ENCODE measurements at places on chromosomes 4 and X.

DNA sequence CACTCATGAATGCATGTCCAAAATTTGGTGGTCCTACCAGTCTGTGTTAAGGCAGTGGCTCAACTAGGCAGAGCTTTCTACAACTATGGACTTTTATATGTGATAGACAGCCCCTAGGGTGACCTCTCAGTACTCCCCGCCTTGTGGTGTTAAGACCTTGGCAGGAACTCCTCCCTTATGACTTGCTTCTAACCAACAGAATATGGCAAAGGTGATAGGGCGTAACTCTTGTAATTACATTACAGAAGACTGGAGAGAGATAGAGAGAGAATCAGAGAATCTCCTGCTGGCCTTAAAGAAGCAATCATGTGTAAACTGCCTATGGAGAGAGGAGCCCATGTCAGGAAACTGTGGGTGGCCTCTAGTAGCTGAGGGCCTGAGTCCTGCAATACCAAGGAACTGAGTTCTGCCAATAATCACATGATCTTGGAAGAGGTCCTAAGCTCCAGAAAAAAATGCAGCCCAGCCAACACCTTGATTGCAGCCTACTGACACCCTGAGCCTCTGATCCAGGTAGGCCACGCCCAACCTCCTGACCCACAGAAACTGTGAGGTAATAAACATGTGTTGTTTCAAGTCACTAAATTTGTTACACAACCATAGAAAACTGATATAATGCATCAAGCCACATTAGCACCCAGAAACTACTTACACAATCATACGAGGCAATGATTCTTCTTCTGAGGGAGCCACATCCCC lies 68.9 kb downstream of the INPP4B start:
- no peak for DNase-seq

- no peak for DNase-seq
Measured at GRCh38 chrX:82961129-82961528, 547.0 kb upstream of the POU3F4 start.

DNA sequence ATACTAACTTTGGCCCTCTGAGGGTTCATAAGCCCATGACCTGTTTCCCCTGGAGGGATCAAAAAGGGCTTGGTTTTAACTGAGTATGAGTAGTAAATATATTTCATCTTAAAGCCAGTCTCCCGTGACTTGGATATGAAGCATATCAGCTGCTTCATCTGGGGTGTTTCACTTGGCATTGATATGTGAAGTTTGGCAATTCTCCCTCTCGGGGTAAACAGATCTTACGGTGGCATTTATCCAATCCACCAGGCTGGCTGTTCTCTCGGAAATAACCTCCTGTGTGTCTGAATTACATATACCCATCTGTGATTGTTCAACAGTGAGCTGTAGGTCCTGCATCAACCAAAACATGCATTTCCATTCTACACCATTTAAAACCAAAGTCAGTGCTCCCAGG lies 130.7 kb downstream of the ADAM29 start:
- no peak for DNase-seq

GRCh38 chrX:12611471-12611870 lies 179.7 kb upstream of the PRPS2 start:
- no peak for DNase-seq

GRCh38 chrX:101080326-101081124 lies 1.8 kb downstream of the TMEM35A start:
- DNase-seq: no peak

GRCh38 chrX:100098660-100099375 lies 311.3 kb downstream of the PCDH19 start:
- no peak for DNase-seq

DNA sequence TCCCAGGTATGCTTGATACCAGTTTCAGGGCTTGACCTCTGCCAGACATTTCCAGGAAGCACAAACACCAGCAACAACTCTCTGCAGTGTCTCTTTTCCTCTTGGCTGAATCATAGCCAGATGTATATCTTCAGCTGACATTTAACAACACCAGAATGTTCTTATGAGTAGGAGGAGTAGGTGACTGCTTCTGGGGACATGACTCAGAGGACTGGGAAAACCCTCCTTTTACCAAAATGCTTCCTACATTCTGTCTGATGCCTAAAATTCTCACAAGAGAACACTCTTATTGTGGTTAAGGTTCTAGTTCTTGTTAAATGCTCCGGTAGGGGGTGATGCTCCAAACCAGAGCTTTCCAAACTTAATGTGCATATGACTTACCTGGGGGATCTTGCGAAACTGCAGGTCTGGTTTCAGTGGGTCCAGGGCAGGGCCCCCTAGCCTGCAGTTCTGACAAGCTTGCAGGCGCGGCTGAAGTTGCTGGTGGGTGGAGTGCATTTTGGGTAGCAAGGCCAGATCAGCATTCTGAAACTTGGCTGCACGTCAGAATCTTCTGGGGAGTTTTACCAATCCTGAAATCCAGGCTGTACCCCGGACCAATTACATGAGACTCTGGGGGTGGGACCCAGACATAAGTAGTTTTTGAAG lies 329.3 kb upstream of the RPS6KA3 start:
- peak; percentile 72 for DNase-seq

DNA sequence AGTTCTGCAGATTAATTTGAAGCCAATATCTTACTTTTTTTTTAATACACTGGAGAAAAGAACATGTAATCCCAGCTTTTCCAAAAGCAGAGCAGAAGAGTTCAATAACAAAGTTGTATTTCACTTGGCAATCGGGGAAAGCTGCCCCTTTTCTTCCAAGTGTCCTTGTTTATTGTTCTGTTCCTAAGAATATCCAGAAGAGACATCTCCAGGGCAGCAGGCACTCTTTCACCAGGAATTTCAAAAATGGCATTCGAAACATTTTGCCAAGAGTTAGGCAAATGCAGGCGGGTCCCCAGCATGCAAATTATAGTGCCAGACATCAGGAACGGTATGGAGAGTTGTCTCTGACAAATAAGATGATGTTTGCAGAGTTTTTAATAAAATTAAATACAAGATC lies 494.5 kb downstream of the BCOR start:
- DNase-seq: no peak

DNA sequence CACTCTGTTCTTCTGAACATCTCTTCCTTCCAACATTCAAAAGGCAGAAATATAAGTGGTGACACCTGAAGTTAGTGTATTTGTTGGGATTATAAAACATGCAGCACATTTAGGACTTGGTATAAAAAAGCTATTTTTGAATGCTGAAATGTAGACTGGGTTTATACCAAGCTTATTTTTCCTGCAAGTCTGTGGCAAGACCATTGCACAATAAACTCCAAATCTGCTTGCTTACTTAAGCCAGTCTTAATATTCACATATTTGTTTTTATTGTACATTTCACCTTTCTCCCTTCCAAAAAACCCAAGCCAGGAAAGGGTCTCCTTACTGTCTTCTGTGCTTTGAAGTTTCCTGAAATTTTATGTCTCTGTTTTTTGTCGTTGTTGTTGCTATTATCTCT lies 63.7 kb downstream of the FHIP1A start:
- no peak for DNase-seq

- DNase-seq: no peak
Measured at GRCh38 chrX:136034668-136035067, 49.4 kb downstream of the SLC9A6 start.

DNA sequence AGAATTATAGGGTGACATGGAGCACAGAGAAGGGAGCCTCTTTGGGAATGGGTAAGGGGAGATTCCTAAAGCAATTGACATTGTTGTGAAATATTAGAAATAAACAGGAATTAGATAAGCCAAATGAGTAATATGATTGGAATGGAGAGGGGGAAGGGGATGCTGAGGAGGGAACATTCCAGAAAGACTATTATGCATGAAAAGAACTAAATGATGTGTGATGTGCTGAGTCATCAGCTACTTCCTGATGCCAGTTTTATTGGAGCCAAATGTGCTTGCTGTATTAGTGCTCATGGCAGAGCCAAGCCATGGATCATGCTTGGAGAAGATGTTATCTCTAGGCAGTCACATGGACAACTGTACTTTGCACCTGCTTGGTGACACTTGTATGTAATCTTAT lies 189.0 kb upstream of the HCCS start:
- DNase-seq: no peak

- no peak for DNase-seq
Measured at GRCh38 chr4:172983014-172983413, 185.6 kb upstream of the GALNT7 start.

GRCh38 chrX:65999563-66000148 lies 40.2 kb downstream of the VSIG4 start:
- no peak for DNase-seq

DNA sequence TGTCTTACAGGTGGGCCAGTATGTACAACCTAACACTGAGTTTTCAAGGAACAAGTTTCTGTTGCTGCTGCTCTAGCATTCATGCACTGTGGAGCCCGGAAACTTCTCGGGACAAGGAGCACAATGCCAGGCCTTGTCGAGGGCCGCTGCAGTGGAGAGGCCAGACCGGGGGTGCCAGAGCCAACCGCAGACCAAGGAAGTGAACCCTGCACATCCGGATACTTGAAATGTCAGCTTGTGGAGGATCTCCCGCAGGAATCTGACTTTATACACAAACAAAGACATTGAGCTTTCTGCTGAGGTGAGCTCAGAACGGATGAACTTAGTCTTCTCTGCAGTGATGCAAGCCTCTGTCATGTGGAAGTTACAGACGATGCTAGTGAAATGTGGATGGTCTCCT lies 99.5 kb downstream of the ZNF827 start:
- no peak for DNase-seq

GRCh38 chr4:20859097-20859781 lies 159.0 kb downstream of the PACRGL start:
- no peak for DNase-seq

GRCh38 chr4:41509451-41509866 lies 28.5 kb upstream of the LIMCH1 start:
- no peak for DNase-seq

GRCh38 chrX:149962859-149963757 lies 24.8 kb upstream of the EOLA2 start:
- DNase-seq: peak; percentile 44

GRCh38 chr4:133316909-133317308 lies 167.8 kb downstream of the PCDH10 start:
- no peak for DNase-seq

DNA sequence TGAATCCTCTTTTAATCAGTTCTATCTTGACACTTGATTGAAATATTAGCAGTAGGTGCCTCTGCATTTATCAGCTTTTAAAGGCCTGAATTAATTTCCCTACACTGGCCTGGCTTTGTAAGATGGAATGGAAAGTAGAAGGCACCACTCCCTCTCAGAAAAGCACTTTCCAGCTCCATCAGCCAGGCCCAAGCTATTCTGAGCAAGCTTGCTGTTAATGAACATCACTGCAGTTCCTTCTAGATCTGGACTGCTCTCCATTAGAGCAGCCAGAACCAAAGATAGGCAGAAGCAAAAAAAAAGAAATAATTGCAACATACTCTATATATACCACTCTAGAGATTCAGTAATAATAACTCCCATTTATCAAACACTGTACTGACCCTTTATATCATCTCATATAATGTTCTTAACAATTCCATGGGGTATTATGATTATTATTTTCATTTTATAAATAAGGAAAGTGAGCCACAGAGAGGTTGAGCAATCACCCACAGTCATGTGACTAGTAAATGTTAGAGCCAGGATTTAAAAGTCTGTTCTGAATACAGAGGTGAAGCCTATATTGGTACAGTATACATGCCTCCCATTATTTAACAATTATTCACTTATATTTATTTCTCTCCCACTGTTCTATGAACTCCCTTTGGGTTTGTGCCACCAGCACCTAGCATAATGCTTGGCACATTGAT lies 39.4 kb upstream of the GPC3 start:
- DNase-seq: no peak

DNA sequence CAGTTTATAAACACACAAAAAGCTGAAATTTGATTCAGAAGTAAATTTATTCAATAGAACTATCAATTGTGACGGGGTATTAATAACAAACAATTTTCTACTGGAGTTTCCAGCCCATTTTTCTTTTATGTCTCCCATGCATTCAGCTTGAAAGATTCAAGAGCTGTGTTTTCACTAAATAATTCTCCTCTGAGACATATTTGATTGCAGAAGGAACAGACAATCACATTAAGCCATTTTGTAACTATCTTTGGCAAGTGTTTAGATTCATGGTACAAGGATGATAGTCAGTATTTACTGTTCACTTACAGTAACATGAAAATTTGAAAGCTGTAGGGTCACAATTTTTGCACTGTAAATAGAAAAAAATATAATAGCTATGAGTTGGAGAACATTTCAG lies 198.4 kb upstream of the TACR3 start:
- no peak for DNase-seq

DNA sequence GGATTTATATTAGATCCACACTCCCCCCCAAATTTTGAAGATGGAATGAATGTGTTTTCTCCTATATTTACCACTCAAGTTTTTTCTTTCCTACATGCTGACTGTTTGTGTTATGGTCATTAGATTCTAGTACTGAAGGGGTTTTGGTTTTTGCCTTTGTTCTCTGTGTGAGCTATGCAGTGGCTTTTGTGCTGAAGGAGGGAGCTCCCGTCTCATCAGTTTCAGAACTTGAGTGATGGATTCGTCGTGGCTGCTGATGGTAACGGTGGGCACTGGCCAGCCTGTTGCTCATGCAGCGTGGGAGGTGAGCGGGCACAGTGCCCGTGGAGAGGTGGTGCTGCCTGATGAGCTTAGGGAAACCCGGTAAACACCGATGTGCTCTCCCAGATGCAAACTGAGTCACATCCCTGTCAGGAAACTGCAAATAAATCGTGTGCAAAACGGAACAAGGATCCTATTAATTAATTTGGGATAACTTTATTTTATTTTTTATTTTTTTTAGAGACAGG lies 101.5 kb downstream of the SORBS2 start:
- DNase-seq: no peak

DNA sequence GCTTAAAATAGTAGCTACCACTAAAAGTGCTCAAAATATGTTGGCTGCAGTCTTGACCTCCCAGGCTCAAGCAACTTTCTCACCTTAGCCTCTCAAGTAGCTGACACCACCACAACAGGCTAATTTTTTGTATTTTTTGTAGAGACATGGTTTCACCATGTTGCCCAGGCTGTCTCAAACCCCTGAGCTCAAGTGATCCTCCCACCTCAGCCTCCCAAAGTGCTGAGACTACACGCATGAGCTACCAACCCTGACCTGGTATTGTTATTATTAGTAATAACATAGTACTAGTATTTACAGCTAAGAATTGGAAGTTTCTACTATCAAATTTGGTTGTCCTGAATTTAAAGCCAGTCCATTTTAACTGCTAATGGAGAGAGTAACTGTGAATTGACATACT lies 18.0 kb downstream of the STAP1 start:
- DNase-seq: no peak

- no peak for DNase-seq
Measured at GRCh38 chrX:25083661-25084060, 67.9 kb upstream of the ARX start.

GRCh38 chrX:27715610-27716009 lies 92.2 kb upstream of the MAGEB10 start:
- no peak for DNase-seq

DNA sequence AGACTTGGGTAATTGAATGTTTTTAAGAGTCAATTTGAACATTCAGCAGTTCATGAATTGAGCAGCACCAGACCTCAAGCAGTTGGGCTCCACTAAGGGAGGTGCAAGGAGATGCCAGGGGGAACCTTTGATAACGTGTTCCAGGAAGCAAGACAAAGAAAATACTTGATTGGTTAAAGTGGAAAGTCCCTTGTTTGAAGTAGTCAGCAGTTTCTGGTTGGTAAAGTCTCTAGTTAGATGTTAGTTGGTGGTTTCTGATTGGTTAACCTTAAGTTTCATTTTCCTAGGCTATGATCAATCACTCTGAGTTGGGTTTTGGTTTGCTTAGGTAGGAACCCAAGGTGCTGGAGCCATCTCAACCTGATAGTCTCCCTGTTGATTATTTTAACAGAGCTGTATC lies 4.0 kb downstream of the HERC6 start:
- peak; percentile 72 for DNase-seq
